ENCODE measurements at places on chromosomes 4 and X.

- no peak for DNase-seq
Observed at GRCh38 chrX:114959729-114960128, 57.7 kb downstream of the IL13RA2 start.

GRCh38 chr4:121278811-121279368 is 101.9 kb downstream of the QRFPR start:
- no peak for DNase-seq

GRCh38 chr4:108484187-108484586 is 136.2 kb upstream of the RPL34 start:
- DNase-seq, result no peak

- no peak for DNase-seq
Observed at GRCh38 chrX:150770623-150771022, 77.4 kb downstream of the MTMR1 start.

DNA sequence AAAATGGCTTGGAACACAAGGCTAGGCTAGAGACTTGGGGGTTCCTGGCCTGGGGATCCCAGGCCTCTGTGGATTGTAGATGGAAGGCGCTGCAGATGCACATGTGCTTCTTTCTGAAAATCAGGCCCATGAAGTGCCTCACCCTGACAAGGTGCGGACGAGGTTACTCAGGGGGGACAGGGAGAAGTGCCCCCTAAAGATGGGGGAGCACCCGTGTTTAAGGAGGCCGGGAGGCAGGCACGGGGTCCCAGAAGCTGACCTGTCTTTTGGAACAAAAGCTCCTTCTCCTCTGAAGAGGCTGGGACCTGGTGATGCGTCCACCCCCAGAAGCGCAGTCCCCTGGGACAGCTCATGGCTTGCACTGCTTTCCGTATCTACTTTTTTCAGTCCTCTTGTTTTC is 2.4 kb downstream of the PDZD4 start:
- no peak for DNase-seq

DNA sequence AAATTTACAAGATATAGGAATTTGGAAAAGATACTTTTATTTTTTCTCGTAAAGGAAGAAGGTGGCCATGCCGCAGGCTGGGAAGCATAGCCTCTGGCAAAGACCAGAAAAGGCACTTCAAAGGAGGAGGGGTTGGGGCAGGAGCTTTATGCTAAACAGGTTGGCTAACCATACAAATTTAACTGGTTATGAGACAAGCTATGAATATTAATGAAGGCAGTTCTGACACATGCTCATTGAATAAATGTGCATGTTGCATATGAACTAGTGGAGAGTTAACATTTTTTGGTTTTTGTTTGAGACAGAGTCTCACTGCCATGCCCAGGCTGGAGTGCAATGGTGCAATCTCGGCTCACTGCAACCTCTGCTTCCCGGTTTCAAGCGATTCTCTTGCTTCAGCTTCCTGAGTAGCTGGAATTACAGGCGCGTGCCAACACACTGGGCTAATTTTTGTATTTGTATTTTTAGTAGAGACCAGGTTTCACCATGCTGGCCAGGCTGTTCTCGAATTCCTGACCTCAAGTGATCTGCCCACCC is 36.5 kb downstream of the GALNTL6 start:
- DNase-seq, result no peak

- DNase-seq, result no peak
Observed at GRCh38 chr4:3043282-3044020, 30.9 kb downstream of the HTT-AS start.

DNA sequence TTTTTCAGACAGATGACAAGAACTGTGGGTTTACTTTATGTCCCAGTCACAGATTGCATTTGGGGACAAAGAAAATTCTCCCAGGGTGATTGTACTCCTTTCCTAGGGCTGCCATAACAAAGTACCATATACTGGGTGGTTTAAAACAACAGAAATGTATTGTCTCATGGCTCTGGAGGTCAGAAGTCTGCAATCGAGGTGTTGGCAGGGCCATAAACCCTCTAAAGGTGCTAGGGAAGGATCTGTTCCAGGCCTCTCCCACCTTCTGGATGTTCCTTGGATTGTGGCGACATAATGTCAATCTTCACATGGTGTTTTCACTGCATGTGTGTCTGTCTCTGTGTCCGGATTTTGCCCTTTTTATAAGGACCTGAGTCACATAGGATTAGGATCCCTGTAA is 12.3 kb downstream of the GEMIN8 start:
- DNase-seq, result no peak

- DNase-seq, result no peak
Observed at GRCh38 chr4:105186701-105187161, 40.1 kb downstream of the TET2 start.

Data from activated T-helper 1 cell treated with anti-CD3 and anti-CD28 coated beads, Interleukin-2, amount 50 U/mL, for 16 hours (primary cell).